Activated CD8-positive, alpha-beta memory T cell treated with anti-CD3 and anti-CD28 coated beads for 1 hour (primary cell): ENCODE measurements at places on chromosomes 3 and 15.

DNA sequence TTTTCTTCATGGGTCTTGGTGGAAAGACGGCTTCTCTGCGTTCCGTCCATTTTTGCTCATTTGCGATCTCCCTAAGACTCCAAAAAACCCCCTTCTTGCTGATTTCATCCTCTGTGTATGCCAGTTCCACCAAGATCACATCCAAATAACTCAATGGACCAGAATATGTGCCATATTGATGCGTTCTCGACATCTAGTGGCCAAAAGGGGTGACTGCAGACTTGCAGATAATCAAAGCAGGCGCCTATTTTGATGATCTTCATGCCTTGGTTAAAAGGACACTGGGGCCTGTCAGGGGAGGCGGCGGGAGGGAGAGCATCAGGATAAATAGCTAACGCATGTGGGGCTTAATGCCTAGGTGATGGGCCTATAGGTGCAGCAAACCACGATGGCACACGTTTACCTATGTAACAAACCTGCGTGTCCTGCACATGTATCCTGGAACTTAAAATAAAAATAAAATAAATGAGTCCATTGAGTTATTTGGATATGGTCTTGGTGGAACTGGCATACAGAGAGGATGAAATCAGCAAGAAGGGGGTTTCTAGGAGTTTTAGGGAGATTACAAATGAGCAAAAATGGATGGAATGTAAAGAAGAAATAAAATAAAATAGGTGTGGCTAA, 104.2 kb upstream of the RAD18 start:
- no peak for DNase-seq

- DNase-seq, result no peak
These were observed 10.9 kb downstream of the CCR5AS start for GRCh38 chr3:46395766-46396530.

- DNase-seq, result no peak
These were observed 94.8 kb downstream of the FMN1 start for GRCh38 chr15:33099739-33100138.

DNA sequence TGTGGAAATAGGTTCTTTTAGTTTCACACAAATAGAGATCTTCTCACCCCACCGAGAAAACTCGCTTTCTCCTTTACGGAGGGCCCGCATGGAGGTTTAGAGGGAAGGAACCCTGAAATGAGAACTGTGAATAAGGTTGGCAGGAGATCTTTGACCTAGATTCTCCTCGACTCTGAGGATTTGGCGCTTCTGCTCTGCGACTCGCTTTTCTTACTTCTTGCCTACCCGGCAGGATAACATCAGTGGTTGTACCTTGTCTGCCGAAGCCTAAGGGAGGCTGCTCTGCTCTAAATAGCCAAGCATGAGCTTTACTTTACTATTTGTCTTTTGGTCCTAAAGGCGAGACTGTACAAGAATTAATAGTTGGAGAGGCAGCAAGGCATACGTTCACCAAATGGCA, 473.3 kb upstream of the TPRG1 start:
- DNase-seq, result no peak

DNA sequence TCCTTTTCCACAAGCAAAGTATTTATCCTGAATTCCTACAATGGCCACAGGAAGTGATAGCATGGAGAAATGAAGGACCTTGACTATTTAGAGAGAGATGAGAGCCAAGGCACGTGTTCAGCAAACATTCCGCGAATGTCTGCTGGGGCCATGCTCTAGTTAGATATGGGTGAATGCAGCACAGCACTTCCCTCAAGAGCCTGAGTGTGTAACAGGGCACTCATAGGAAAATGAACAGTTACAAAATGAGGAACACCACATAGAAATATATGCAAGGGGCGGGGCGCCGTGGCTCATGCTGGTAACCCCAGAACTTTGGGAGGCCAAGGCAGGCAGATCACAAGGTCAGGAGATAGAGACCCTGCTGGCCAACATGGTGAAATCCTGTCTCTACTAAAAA, 406.9 kb downstream of the NR2F2 start:
- no peak for DNase-seq

DNA sequence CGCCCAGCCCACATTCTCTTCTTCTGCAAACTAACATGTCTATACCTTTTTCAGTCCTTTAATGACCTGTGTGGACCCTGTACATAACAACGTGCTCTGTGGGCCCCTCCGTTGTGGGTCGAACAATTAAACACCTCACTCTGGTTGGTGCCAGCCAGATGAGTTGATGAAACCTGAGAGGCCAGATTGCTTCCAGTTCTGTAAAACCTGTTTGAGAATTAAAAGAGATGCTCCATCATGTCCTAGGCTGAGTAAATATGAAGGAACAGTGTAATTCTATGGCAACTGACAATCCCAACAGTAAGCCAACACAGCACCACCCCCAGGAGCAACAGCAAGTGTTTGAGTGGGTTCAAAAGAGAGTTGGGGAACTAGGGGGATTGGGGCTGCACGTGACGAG, 5.7 kb upstream of the THBS1 start:
- no peak for DNase-seq

DNA sequence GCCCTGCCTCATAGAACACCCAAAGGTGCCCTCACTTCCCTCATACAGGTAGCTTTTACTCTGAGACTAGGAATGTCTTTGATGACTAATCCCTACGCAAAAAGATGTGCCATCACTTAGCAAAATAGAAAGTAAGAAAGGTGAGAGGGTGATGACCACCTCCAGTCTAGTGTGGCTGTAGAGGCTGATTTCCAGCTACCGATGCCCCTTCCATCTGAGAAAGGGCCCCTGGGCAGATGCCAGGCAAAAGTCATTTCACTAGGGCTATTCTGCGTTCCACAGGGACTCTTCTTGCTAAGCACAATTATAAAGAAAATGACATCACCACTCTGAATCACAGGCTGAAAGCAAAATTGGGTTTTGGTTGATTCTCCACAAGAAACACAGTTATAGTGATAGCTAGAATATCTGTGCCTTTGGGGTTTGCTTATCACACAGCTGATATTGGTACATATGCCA, 77.4 kb downstream of the RBPMS2 start:
- DNase-seq, result no peak

DNA sequence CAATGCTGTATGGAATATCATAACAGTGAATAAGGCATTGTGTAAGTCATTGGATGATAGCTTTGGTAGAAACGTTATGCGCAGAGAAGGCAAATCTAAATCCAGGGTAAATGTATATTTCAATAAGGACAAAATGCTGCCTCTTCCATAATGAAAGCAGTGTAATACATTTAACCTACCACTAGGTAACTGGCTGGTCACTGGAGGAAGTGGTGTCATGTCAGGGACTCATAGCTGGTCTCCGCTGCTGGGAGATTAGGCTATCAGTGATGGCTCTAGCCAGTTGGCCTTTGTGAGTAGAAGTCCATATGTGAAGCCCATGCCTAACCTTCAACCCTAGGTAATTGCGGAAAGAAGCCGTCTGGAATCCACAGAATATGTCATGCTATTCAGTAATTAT, 140.9 kb downstream of the NLGN1 start:
- DNase-seq, result no peak

GRCh38 chr15:72117486-72118016, 399 bp downstream of the MYO9A start:
- DNase-seq, result peak; percentile 31

GRCh38 chr15:48084759-48085590, 35.8 kb upstream of the SLC24A5 start:
- no peak for DNase-seq

DNA sequence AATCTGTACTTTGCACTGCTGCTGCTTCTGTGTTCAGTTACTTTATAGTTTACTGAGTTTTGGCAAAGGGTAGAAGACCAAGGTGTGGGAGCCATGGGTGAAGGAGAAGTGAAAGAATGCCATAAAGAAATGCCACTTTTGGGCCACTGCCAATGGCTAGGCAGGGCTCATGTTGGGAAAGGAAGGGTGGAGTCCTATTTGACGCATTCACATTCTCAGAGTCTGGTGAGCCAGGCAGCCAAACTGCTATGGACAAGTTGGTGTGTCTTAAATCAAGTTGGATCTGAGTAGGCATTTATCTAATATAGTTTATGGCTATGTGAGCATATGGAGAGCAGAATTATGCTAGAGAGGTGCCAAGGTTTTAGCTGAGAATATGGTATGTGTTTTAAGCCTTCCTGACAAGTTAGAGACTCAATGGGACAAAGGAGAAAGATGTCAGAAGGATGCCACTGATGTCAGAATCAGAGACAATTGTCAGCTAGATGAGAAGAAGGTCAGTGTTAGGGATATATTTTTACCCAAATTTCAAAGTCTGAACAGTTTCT, 296.1 kb downstream of the AGBL1 start:
- no peak for DNase-seq

- DNase-seq, result no peak
These were observed 5.0 kb upstream of the PAQR9 start for GRCh38 chr3:142968319-142969025.

GRCh38 chr3:141602706-141603105, 115.9 kb downstream of the RASA2 start:
- DNase-seq, result no peak

GRCh38 chr15:80844011-80844732, 65.0 kb downstream of the CEMIP start:
- DNase-seq, result no peak

- no peak for DNase-seq
These were observed 31.2 kb downstream of the RFTN1 start for GRCh38 chr3:16482194-16482769.

- DNase-seq, result no peak
These were observed 78.6 kb downstream of the MYLK start for GRCh38 chr3:123805504-123805903.

DNA sequence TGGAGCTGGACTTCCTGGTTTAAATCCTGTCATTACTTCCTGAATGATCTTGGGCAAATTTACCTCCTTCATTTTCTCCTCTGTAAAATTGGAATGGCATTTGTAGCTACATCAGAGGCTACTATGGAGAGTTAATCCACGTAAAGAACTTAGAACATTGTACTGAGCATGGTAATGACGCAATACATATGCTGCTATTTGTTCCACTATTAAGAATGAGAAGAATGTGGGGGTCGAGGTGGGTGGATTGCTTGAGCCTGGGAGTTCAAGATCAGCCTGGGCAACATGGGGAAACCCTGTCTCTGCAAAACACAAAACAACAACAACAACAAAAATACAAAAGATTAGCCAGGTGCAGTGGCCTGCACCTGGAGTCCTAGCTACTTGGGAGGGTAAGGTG, 250.6 kb downstream of the RYR3 start:
- no peak for DNase-seq

GRCh38 chr3:5053021-5053831, 68.9 kb upstream of the ARL8B start:
- DNase-seq, result no peak

- no peak for DNase-seq
These were observed 250.1 kb downstream of the ZBTB20 start for GRCh38 chr3:114896978-114897377.

DNA sequence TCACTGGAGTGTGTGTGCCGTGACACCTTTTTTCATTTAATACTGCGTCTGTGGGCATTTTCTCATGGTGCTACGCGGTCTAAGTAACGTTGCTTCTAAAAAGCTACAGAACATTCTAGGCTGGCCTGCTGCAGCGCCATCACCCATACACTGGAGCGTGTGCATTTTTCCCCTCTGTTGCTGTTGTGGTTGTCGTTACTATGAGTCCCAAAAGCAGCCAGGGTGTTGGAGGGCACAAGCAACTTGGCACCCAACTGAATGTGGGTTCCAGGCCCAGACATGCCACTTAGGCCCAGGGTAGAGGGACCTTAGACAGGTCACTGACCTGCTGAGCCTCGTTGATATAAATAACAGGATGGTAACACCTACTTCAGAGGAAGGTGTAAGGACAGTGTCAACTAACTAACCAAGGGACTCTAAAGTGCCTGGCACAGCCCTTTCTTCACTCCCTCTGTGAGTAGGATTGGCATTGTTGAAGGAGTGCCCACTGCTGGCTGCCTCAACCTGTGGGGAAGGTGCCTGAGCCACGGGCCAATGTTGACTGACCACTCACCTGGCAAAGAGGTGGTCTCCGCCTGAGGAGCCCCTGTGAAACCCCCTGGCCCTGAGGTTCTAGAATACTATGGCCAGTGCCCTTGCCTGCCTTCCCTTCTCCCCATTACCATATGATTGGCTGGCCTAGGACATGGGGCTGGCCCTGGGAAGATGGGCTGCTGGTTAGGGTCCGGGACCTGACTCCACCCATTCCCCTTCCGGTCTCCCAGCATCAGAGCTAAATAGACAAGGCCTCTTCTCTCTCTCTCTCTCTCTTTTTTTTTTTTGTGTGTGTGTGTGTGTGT, 3.5 kb downstream of the CSK start:
- DNase-seq, result no peak

DNA sequence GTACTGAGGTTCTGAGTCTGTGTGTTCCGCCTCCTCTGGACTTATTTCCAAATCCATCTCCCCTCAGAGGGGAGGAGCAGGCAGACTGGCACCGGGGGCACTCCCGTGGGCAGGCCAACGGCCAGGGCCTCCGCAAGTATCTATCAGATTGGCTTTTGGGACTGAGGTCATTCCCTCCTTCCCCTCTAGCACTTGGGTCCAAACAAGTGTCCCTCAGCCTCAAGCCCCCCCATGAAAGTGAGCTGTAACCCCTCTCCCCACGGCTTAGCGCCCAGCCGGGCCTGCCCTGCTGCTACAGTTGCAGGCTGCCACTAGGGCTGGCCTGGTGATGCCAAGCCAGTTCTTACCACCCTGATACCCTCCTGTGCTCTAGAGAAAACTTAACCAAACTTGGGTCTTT, 17.4 kb downstream of the ITGA11 start:
- no peak for DNase-seq

DNA sequence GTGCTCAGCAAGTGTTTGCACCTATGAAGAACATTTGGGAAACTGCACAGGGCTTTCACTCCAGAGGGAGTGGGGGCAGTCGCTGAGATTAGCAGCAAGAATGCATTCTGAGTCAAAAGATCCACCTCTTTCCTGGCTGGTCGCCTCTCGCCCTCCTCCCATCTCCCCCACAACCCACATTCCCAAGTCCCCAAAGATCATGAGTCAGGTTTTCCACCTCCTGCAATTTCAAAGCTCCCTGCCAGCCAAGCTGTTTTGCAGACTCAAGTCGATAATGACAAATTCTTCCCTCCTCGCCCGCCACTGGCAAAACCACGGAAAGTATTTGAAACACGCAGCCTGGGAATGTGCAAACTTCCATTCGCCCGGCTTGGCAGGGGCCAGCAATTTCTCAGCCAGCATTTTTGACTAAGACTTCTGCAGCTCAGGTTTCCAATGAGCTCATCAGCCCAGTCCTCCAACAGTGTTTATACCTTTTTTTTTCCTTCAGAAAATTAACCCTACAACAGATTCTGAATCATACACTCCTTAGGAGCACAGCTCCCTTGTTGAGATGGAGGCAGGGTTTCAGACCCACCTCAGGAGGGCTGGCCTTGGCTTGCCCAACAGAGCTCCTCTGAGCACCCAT, 181.4 kb downstream of the SMAD6 start:
- DNase-seq, result no peak
